GOT3 (cell line): ENCODE measurements at places on chromosomes 3 and 15.

GRCh38 chr15:59918994-59919951 lies 84.8 kb upstream of the FOXB1 start:
- DNase-seq = no peak

GRCh38 chr3:30655187-30655812 lies 48.9 kb downstream of the TGFBR2 start:
- DNase-seq = no peak

GRCh38 chr3:131794766-131795388 lies 239.9 kb downstream of the CPNE4 start:
- DNase-seq = no peak

DNA sequence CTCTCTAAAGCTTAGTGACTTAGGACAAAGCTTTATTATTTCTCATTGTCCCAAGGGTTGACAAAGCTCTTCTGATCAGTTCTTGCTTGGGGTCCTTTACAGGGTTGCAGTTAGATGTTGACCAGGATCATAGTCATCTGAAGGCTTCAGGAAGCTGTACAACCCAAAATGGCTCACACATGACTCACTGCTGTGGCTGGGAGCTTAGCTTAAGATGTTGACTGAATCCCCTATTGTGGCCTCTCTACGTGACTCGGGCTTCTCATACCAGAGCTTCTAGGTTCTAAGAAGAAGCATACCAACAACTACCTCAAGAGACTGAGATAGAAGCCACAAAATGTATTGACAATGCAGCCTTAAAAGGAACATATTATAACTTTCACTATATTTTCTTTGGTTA lies 569.6 kb upstream of the ROBO2 start:
- DNase-seq = no peak

GRCh38 chr3:156751461-156752025 lies 74.6 kb upstream of the LEKR1 start:
- peak; percentile 41 for DNase-seq

DNA sequence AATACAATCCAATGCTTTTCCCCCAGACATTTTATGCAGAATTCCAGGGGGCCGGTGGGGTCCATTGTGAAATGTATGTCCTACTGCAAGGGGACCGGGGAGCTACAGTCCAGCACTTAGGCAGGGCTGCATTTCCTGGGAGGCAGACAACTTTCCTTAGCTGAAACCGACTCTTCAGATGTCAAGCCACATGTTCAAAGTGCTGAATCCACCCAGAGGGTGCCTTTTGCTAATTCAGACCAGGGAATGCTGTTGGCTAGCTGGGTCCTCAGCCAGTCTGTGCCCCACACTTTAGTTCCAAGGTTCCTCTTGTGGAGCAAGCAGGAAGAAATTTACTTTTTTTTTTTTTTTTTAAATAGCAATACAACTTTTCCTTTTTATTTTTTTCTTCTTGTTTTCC lies 219.5 kb upstream of the LRTM1 start:
- DNase-seq = no peak

DNA sequence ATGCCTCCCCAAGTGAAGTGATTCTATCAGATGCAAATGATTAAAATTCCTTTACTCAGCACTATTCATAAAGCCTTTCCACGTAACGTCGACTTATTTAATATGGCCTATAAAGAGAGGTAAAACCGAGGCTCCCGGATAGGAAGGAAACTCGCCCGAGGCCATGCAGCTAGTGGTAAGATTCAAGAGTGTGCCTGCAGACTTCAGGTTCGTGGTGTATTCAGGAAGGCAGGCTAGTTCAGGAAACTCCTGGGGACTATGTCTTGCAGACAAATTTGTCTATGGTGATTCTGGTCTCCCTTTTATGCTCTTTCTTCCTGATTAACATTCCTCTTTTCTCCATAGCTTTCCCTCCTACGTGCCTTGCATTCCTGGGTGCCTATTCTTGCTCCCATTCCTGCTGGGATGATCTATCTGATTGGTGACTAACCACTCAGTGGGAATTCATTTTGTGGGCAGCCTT lies 150.7 kb downstream of the SST start:
- no peak for DNase-seq

DNA sequence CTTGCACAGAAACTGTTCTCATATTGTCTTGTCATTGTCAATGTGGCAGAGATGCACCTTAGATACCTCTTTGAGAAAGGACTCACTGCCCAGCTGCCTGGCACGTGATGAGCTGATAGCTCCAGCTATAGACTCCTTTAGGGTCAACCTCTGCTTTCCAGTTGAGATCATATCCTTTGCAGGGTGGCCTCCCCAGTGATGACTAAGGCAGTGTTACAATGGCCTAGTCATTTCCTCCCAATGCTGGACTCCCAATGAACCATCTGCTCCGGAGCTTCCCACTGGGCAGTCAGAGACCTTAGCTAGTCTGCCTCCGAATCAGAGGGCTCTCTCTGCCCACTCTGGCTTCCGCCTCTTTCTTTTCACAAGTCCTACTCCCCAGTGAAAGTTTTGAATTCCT lies 79.5 kb downstream of the CHRD start:
- DNase-seq = no peak

DNA sequence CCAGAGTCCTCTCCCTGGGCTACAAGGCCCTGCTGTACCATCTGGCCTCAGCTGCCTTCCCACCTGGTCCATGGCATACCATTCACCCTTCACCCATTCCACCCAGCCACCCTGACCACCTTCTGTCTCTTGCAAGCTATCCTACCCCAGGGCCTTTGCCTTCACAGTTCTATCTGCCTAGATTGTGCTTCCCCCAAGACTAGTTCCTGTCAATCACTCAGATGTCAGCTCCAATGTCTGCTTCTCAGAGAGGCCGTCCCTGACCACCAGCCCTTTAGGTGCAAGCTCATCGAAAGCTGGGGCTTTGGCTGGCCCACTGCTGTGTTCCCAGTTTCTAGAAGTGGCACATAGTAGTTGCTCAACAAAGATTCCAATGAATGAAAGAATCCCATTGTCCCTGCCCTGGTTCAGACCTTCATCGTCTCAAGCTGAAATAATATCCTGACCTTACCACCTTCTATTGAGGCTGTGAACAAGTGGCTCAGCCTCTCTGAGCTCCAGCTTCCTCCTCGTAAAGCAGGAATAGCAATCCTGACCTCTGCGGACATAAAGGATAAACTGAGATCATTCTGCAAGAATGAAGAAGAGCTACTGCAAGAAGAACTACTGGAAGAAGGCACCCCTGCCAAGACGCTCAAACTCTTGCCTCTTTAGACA lies 15.8 kb downstream of the EFCAB12 start:
- DNase-seq = no peak

- no peak for DNase-seq
Observed at GRCh38 chr3:85570819-85571218, 612.0 kb downstream of the CADM2 start.

GRCh38 chr3:18888370-18888769 lies 259.9 kb upstream of the KCNH8 start:
- no peak for DNase-seq

GRCh38 chr15:93217343-93217742 lies 128.3 kb upstream of the RGMA start:
- DNase-seq = no peak

GRCh38 chr3:171371354-171371753 lies 88.9 kb downstream of the TNIK start:
- no peak for DNase-seq

DNA sequence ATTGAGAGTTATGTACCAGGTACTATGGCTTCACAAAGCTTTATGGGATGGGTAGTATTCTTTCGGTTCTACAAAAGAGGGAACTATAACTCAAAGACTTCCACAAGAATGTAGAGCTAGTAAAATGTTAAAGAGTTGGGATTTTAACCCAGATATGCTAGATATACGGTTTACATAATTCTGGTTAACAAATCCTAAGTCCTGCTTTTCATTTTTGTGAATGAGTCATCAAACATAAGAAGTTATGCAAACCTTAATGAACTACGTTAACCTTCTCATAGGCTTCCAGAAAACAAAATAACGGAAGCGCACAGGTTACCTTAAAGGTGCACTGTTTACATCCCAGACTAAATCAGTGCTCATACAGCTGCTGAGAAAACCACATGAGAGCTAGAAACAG lies 1049.3 kb downstream of the MCTP2 start:
- no peak for DNase-seq

DNA sequence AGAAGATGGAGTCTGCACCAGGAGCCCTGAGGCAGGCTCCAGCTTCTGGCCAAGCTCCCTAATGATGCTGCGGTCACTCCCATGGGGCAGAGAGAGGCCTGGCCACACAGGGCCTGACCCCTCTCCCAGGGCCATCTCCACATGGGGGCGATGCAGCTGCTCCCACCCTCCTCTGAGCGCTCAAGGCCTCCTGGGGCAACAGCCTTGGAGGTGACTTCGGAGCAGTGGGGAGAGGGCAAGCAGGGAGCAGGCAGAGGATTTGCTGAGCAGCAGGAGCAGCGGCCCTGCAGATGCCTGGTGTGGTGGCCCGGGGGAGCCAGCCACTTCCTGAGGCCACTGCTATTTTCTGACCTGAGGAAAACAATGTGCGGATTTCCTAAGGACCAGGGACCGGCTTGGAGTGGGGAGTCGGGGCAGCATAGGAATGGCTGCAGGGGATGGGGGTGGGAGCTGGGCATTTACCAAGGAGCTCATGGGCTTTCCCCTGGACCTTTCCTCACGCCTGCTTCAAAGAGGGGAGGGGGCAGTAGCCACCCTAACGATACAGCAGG lies 81.6 kb upstream of the RPL32 start:
- no peak for DNase-seq

- DNase-seq = no peak
Observed at GRCh38 chr3:125589547-125590122, 5.7 kb downstream of the OSBPL11 start.

DNA sequence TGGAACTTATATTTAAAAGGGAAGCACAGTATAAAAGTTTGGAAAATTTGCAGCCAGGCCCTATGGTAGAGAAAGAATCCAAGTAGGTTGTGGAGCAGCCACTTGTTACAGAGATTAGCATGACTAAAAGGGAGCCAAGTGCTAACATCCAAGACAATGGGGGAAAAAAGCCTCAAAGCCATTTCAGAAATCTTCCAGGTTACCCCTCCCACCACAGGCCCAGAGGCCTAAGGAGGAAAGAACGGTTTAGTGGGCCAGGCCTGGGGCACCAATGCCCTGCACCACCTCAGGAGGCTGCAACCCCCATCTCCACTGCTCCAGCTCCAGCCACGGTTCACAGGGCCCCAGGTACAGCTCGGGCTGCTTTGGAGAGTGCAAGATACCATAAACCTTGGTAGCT lies 69.9 kb downstream of the IGF2BP2 start:
- no peak for DNase-seq

GRCh38 chr15:60531801-60532200 lies 52.9 kb upstream of the ICE2 start:
- DNase-seq = no peak

DNA sequence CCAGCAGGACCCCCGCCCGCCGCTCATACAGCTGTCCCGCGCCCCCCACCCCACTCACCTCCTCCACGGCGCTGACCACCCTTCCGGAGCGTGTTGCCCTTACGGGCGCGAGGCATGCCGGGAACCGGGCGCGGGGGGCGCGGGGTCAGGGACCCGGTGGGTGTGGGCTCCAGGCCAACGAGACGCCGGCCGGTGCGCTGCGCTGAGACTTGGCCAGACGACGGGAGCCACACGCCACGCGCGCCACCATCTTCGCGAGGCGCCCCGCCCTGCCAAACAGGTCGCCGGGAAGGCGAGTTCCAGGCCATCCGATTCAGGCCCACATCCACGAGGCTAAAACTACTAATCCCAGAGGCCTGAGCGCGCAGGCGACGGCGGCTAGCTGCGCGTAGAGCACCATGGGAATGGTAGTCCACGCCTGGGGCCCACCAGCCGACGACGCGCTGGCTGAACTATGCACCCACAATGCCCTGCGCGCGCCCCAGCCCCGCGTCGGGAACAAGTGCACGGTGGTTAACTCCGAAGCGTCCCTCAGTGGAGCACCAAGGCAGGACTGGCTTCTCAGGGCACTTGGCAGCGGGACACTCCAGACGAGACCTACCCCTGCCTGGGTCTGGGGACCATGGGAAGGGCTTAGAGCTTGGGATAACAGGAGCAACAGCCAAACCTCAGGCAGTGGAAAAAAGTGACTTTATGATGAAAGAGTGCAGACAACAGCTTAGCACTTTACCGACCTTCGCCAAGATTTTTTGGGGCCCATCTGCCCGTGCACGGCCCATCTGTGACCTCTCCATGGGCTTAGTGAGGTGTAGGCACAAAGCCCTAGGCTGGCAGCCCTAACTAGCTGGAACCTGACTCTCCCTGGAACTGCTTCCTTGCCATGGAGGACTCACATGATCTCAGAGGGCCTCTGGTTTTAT lies at the start of gene IFRD2:
Gene IFRD2 (minus strand): TSS at position 271 of the 920 bp plus-strand sequence. CDS start 155 bp downstream, at position 116.
- peak; percentile 90 for DNase-seq

DNA sequence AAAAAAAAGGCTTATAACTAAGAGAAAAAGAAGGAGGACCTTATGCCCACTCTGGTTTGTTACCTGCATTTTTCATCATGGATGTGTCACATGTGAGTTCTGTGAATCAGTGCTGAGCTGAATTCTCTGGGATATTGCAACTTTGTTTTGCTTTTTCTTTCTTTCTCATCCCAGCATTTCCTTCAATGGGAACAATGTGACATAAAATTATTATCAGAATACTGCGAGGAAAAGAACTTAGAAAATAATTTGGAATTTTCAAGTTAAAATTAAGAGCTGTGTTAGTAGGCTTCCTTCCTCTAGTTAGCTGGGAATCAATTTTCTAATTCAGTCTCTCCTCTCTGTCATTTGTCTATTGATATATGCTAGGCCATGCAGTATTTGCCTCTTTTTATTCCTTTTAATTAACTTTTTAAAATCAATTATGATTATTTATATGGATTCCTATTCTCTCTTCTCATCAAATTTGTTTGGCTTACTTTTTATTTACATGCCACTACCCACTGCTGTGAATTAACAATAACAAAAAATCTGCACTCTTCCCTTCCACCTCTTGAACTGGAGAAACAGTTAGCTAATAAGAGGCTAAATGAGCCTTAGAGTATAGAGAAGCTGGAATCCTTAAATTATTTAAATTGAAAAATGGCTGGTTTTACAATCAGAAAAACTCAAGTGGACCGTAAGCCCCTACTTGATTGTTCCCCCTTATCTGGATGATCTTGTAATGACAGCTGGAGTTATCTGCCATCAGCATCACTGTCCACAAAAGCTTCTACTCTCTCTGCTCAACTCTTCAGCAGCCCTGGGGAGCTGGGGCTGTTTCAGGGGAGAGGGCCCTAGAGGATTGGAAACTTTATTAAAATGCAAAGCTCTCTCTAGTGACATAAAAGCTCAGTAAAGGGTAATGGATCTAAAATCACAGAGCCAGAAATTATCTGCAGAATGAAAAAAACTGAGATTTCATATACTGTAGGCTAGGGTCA lies 95.3 kb upstream of the SOX2 start:
- DNase-seq = no peak

- DNase-seq = no peak
Observed at GRCh38 chr15:97502038-97502437, 458.5 kb upstream of the ARRDC4 start.

DNA sequence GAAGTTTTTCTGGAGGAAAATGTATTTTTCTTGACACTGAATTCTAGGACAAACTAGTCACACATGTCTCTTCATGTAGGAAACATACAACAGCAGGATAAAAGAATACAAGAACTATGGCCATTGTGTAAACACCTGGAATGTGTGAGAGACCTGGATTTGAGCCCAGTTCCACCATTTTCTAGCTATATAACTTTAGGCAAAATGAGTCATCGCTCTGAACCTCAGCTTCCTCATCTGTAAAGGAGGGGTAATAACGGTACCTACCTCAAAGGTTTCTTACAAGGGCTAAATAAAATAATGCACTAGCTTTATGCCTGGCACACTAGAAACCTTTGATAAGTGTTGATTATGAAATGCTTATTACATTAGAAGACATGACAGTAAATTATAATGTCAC lies 57.8 kb downstream of the RIOX2 start:
- DNase-seq = no peak
